Hindlimb muscle (tissue), 1 donor: ENCODE measurements at places on chromosomes 2 and 18. TPM values are rescaled to one million over a fixed set of nuclear protein-coding genes. Genes with fewer than 3 reads are reported as not detected.

Gene LYG2
- polyA plus RNA-seq: 0.25 TPM

Gene ETAA1
- polyA plus RNA-seq: 10.2 TPM

GRCh38 chr18:51593931-51594330 is 396.4 kb upstream of the MEX3C start:
- DNase-seq: no peak

GRCh38 chr2:82576656-82577055 is 1882.4 kb downstream of the SUCLG1 start:
- DNase-seq: no peak

DNA sequence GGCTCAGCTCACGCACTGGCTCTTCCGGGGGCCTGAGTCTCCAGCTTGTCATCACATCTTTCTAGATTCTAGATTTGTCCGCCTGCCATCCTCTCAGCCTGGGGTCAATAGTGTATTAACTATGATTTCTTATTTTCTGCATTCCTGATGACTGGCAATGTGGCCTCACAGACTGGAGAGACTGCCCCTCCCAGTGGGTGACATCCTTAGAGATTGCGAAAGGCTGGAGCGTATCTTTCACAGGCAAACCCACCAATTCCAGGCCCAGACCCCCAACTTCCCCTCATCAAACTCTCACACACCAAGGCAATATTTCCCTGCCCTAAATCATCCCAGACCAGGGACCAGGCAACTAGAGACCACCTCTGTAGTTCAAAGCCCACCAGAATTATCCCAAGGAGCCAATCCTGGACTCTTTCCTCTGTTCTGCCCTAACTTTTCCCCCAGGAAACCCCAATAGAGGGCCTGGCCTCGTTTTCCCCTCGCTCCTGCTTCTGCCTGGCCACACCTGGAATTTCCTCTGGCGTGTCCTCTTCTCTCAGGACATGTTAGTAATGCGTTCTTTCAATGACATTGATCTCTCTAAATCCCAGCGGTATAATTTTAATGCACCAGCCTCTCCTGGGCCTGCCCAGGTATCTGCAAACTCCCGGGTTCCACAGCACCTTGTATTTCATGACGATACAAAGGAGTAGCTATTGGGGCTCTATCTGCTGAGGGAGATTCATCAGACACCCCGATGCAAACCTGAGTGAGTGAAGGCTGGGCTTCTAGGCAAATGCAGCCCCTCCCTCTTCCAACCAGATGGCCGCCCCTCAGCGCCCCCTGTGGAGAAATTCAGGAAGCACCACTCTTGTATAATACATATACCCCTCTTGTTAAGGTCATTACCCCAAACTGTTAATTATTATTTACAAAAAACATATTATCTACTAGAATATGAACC is 2.4 kb upstream of the KCNF1 start:
- DNase-seq: no peak

- no peak for DNase-seq
Measured at GRCh38 chr18:9619056-9619455, 4.7 kb upstream of the PPP4R1 start.

GRCh38 chr2:178844269-178844668 is 37.0 kb upstream of the TTN start:
- no peak for DNase-seq
